ENCODE measurements at places on chromosomes 7 and 10.

GRCh38 chr10:48634198-48634983, 29.5 kb upstream of the ARHGAP22 start:
- no peak for DNase-seq

GRCh38 chr10:73232887-73233286, 14.2 kb downstream of the DNAJC9 start:
- no peak for DNase-seq

DNA sequence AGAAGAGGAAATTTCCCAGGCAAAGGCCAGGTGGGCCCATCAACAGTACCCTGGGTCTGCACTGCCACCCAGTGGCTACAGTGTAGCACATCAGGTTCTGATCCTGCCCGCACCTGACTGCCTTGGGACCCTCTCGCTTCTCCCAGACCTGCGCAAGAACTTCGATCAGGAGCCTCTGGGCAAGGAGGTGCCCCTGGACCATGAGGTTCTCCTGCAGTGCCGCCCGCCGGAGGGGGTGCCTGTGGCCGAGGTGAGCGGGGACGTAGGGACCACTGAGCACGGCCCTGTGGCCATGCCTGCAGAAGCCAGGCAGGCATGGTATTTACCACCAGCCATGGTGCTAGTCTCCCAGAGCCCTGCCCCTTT, 33.9 kb upstream of the SLC29A3 start:
- DNase-seq, result peak; percentile 8

- DNase-seq, result no peak
These were observed 7.6 kb downstream of the PRXL2A start for GRCh38 chr10:80415734-80416478.

DNA sequence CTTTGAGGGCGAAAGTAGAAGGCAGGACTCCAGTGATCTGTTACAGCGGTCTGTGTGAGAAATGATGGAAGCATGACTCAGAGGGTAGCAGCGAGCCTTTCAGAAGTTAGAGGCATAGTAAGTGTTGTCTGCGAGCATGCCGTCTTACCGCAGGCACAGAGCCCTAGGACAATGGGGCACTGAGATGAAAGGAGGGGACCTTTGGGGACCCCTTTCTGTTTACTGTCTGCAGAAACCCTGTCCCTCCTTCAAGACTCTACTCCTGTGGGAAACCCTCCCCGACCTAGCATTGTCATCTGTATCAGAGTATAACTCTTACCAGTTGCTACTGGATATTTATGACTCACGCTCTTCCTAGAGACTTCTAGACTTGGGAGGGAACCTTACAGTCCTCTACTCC, 87.2 kb upstream of the AGK start:
- no peak for DNase-seq

GRCh38 chr10:97406064-97406463, 4.9 kb upstream of the RRP12 start:
- DNase-seq, result no peak

All from immature natural killer cell (primary cell).